SIG-M5 (cell line): ENCODE measurements at places on chromosomes 1 and 21.

GRCh38 chr1:164842870-164843269, 283.9 kb downstream of the PBX1 start:
- DNase-seq, result no peak

- DNase-seq, result no peak
These were observed 1.4 kb downstream of the RWDD2B start for GRCh38 chr21:29017639-29018237.

- no peak for DNase-seq
These were observed 71.0 kb downstream of the LMO4 start for GRCh38 chr1:87399701-87400100.

- DNase-seq, result no peak
These were observed 34.9 kb upstream of the TSNAX start for GRCh38 chr1:231493421-231494185.

DNA sequence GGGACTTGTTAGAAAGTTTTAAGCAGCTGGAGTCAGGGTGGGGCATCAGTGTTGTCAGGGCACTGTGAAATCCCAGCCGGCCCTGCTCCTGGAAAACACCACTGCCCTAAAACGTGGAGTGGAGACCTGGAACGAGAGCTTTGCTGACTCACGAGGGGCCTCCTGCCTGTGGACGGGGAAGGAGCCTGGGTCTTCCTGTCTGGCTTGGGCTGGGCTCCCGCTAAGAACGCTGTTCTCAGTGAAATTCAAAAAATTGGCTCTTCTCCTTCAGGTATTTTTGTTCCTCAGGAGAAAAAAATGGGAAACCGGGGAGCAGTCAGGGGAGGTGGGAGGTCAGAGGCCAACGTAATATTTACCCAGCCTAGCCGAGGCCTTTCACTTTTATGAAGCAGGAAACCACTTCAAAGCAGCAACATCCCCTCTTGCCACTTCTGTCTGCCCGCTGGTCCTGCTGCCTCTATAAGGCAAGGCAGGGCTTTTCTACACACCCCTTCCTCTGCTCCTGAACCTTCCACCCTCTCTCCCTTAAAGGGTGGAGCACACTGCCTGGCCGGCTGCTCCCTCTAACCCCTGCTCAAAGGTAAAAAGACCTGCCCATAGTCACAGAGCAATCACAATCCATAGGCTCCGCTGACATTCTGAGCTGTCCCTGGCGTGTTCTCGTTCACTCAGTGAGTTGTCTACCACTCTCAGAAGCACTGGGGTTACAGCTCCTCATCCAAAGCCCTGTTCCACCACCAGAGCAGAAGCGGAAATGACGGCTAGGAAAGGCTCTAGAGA, 8.0 kb downstream of the PLXNA2 start:
- DNase-seq, result no peak
